ENCODE measurements at places on chromosomes 4 and X.

DNA sequence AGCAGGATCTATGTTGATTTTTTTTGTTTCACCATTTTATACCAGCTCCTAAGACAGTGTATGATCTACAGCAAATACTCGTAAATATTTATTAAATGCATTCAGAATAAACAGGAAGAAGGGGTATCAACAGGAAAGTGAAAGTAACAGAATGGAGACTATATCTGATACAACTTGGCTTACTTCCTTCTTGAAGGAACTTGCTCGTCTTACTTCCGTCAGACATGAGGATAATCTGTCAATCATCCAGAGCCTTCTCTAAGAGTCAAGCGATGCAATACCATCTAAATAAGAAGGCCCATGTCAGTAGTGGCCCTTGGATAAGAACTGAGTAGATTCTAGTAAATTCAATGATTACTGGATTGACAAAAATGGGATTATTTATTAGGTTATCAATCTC is 84.2 kb downstream of the CAMK2D start:
- no peak for DNase-seq

- DNase-seq = no peak
Measured at GRCh38 chr4:127759893-127760292, 22.2 kb upstream of the HSPA4L start.

GRCh38 chrX:1531096-1531890 is 5.7 kb downstream of the P2RY8 start:
- DNase-seq = no peak

- no peak for DNase-seq
Measured at GRCh38 chr4:142044271-142044670, 407.9 kb downstream of the IL15 start.

- DNase-seq = no peak
Measured at GRCh38 chr4:62030958-62031357, 830.8 kb downstream of the ADGRL3 start.

- no peak for DNase-seq
Measured at GRCh38 chr4:185383451-185383850, 12.3 kb downstream of the LRP2BP start.

DNA sequence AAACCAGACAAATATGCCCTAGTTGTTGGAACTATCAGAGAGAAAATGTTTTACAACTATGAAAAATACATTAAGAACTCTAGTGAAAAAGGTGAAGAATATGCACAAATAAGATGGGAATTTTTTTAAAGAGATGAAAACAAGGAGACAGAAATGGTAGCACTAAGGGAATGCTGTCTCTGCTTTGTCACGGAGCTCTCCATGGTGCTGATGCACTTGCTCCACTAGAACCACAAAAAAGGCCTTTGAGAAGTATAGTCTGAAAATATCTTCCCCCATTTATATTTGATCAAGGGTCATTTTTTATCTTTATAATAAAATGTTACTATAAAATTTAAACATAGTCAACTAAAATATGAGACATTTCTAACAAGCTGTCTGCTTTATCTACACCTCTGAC is 1655.5 kb upstream of the AGA start:
- no peak for DNase-seq

DNA sequence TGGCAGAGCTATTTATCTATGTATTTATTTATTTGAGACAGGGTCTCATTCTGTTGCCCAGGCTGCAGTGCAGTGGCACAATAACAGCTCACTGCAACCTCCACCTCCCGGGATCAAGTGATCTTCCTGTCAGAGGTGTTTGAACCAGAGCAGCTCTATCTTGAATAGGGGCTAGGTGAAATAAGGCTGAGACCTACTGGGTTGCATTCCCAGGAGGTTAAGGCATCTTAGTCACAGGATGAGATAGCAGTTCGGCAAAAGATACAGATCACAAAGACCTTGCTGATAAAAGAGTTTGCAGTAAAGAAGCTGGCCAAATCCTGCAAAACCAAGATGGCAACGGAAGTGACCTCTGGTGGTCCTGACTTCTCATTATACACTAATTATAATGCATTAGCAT is 501.9 kb downstream of the AFF2 start:
- no peak for DNase-seq

- no peak for DNase-seq
Measured at GRCh38 chrX:9396930-9397329, 67.9 kb upstream of the TBL1X start.

DNA sequence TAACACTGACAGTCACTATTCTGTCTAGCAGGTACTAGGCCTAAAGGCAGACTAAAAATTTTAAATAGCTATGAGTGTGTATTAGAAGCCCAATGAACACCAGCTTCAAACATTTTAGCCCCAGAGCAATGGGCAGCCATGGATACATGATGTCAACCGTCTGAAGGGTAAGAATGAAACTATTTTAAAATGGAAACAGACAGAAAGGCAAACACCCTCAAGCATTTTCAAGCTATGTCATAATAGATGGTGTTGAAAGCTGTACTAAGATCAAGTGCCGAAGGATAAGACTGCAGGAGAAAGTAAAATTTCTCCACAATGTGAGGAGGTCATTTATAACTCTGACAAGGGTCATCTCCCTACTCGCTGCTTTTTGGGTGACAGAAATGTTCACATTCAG is 225.0 kb downstream of the COL25A1 start:
- DNase-seq = no peak

GRCh38 chr4:790466-790820 is 35.5 kb downstream of the CPLX1 start:
- no peak for DNase-seq

GRCh38 chr4:185950891-185951290 is 118.1 kb upstream of the TLR3 start:
- no peak for DNase-seq

- DNase-seq = no peak
Measured at GRCh38 chr4:109301651-109302360, 652 bp downstream of the COL25A1 start.

- DNase-seq = no peak
Measured at GRCh38 chrX:24648495-24648894, 1.3 kb upstream of the PCYT1B start.

DNA sequence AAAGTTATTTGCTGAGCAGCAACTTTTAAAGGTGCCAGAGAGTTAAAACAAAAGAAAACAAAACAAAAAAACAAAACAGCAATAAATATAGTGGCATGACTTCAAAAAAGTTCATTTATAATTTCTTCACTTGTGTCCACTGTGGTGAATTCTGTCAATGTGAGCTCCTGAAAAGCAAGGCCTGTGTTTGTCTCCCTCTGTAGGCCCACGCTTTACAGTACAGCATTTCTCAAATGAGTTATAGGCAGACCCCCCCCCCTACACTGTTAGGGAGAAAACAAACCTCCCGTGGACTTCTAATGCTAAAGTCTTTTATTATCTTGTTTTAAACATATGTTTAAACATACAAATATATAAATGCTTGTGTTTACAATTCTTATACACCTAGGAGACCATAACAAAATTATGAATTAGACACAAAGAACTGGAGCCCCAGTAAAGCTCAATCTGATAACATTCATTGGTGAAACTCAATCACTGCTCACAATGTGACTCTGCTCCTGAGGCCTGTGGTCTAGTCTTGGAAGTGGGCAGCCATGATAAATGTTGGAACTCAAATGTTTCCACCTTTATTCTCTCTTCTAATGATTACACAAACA is 47.0 kb upstream of the SCOC start:
- no peak for DNase-seq

DNA sequence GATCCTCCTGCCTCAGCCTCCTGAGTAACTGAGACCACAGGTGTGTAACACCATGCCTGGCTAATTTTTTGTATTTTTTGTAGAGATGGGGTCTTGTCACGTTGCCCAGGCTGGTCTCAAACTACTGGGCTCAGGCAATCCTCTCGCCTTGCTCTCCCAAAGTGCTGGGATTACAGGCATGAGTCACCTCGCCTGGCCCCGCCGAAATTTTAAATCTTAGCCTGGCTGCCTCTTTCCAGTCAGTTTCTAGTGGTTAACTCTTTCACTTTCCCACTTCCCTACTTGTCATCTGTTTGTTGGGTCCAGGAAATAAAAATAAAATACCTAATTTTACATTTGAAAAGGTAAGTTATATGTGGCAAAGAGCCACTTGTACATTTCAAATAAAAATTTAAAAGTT is 62.4 kb downstream of the TMEM165 start:
- no peak for DNase-seq

DNA sequence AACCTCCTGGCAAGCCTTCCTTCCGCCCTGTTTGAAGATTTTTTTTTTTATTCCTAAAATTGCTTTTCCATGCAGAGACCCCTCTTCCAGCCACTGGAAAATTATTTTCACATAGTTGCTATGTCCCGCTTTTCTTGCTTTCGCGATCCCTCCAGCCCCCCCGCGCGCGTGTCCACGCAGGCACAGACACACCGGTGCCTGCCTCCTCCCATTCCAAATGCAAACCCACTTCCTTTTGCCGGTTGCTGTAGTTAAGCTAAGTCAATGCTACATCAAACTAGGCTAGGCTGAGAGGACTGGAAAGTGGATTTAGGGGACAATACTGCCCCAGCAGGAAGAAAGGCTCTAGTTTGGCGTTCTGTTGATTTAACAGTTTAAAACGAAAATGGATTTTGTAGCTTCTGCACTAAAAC is 111.0 kb downstream of the DHX15 start:
- DNase-seq = no peak

- DNase-seq = no peak
Measured at GRCh38 chrX:45860450-45860849, 659.8 kb upstream of the DIPK2B start.

DNA sequence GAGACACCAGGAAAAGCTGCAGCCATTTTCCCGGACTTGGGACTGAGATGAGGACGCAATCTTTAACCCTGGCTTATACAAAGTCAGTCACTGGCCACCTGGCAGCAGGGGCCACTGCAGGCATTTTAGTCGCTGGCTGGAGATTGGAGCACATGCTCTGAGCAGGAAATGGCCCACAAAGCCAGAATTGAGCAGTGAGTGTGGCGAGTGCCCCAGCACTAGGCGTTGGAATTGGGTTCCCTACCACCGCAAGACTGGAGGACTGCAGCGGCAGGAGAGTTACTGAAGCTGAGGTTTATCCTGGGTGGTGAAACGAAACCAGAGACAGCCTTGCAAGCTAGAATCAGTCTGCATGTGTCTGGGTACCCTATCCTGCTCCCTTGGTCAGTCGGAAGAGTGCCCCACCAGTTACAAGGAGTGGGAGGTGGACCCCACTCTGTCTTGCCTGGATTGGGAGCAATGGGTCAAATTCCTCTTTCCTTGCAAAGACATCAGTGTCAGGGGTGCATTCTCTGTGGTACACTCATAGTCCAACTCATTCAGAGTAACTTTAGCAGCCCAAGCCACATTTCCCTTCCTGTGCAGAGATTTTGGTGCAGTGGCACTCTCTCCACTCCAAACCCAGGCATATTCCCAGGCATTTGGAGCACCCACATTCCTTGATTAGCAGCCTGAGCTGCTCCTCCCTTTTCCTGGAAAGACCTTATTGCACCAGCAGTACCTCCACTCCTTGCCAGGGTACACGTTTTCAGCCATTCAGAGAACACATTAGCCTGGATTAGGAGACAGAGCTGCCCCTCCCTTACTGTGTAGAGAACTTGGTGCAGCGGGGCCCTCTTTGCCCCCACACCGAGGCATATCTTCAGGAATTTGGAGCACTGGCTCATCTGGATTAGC is 36.7 kb upstream of the PLK4 start:
- no peak for DNase-seq

- DNase-seq = no peak
Measured at GRCh38 chr4:54658252-54659093, 716 bp downstream of the KIT start.

DNA sequence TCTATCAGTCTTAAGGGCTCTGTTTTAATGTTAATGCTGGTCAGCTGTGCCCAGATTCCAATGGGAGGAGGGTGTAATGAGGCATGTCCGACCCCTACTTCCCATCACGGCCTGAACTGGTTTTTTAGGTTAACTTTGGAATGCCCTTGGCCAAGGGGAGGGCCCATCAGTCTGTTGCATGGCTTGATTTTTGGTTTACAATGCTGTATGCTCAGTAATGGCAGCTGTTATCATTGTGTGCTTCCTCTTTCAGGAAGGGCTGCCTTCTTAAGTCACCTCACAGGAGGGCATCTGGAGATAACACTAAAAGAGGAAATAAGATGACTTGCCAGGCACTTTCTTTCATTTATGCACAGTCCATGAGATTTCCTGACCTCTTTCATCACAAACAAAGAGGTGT is 36.3 kb downstream of the ATXN3L start:
- DNase-seq = no peak

DNA sequence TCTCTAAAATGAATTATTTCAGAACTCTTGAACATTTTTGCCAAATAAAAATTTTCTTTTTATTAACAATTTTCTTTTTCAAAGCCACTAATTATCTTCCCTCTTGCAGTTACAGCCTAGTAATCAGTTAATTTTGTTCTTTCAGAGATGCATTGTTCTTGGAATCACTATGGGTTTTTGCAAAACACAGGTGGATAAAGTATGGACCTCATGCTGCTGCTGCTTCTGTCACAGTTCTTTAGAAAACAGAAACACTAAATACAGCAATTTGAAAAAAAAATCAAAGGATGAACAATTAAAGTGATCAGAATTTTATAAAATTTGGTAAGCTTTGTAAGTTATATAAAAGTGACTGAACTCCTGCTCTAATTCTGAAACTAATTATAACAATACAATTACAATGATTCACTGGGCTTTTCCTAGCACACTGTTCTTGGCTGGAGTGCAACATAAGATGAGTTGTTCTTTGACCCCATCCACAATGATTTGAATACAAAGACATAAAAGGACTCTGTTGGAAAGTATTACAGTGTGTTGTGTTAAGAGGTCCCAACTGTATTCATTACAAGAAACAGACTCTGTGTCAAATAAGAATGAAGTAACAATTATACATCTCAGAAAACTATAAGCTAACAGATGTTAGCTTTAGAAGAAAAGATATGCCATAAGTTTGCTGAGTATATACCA is 59.4 kb upstream of the GK2 start:
- no peak for DNase-seq

DNA sequence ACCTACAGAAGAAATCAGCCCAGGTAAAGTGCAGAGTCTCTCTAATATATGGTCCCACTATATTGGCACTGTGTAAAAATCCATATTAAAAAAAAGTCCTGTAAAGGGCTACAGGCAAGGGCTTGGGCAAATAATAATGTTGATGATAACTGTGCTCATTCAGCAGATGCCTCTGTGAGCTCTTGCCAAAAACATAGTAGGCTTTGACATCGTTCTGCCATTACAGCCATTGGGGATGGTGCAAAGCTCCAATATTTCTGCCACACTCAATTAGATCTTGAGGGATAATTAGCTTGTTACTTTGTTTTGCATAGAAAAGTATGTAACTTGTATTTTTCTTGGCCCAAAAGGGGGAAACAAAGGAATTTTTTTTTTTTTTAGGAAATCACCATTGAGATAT is 645.5 kb upstream of the FAM241A start:
- no peak for DNase-seq

- DNase-seq = no peak
Measured at GRCh38 chrX:16797358-16797757, 11.1 kb downstream of the TXLNG start.

DNA sequence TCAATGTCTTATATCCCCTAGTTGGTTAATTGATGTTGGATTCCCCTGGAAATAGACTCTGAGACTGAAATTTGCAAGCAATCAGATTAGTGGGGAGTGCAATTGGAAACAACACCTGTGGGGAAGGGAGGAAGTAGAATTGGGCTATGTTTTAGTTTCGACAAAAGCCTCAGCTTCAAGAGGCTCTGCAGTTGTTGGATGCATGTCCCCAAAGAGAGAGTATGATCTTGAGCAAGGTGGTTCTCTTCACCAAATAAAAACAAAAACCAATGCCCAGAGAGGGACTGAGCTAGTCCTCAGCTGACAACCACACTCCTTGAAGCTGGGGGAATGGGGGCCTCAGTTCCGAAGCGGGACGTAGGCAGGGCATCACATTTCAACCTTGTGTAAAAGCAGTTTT is 77.1 kb downstream of the PRKG2 start:
- DNase-seq = no peak

- no peak for DNase-seq
Measured at GRCh38 chr4:5379895-5380294, 328.5 kb downstream of the EVC2 start.
